Neural progenitor cell (in vitro differentiated cells): ENCODE measurements at places on chromosomes 13 and 19.
A peak's percentile ranks its signal among the peaks of the same experiment; 100 is the strongest.

- no peak overlapping the region for H3K27ac ChIP-seq
- DNase-seq, result no peak
- no peaks in the 10 kb centered on the region for H3K36me3 ChIP-seq
- peaks cover 7% of the 10 kb centered on the region for H3K4me1 ChIP-seq
- H3K27me3 ChIP-seq, result no peaks in the 10 kb centered on the region
These were observed 11.8 kb downstream of the COL4A2 start for GRCh38 chr13:110318920-110319319.

DNA sequence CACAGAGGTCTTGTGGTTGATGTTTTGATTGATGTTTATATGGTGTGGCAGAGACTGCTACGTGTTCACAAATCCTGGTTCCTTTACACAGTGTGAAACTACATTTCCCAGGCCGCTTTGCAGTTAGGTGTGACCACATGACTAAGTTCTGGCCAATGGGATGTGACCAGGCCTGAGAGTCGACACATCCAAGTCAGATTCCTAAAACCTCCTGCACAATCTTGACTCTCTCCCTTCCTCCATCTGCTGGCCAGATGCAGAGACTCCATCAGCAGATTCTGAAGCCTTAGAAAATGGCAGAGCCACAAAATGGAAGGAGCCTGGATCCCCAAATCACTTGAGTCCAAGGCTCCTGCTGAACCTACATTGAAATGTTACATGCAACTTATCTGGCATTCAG is 12.6 kb downstream of the CD37 start:
- H3K27me3 ChIP-seq, result no peaks in the 10 kb centered on the region
- peaks cover 13% of the 10 kb centered on the region for H3K36me3 ChIP-seq
- DNase-seq, result peak; percentile 72

DNA sequence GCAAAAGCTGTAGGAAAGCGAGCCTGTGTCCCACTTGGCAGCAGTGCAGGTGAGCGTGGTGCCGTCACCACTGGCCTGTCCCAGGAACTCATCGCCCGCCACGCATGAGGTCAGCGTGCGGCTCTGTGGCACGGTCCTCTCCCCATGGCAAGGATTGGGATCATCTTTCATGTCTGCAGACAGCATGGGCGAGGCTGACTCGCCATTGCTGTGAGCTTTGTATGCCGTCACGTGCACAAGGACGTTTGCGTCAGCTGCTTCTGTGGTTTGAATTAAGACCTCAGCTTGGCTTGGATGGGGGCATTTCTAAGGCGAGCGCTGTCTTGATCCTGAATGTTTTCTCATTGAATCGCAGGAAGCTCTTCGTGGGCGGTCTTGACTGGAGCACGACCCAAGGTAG is 9.8 kb downstream of the DAZAP1 start:
- H3K27ac ChIP-seq, result no peak overlapping the region
- H3K4me3 ChIP-seq, result no peak overlapping the region
- H3K27me3 ChIP-seq, result no peaks in the 10 kb centered on the region
- peaks cover 9% of the 10 kb centered on the region for H3K4me1 ChIP-seq
- H3K36me3 ChIP-seq, result no peaks in the 10 kb centered on the region
- no peak for DNase-seq

DNA sequence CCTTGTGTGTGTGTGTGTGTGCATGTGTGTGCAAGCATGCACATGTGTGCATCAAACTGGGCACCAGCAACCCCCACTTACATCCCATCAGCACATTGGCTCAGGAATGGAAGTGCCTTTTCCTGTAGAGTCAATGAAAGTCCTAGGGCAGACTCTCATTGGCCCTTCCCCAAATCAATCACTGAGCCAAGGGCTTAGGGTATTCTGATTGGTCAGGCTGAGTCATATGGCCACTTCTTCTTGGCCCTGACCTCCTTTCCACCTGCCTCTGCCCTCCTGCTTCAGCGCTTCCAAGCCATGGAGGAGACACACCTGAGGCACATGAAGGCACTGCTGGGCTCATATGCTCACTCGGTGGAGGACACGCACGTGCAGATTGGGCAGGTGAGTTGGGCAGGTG is 20.9 kb downstream of the FCHO1 start:
- H3K4me3 ChIP-seq, result no peak overlapping the region
- H3K27ac ChIP-seq, result no peak overlapping the region
- H3K36me3 ChIP-seq, result no peaks in the 10 kb centered on the region
- DNase-seq, result no peak
- H3K27me3 ChIP-seq, result no peaks in the 10 kb centered on the region

GRCh38 chr19:1455336-1456120 is 5.6 kb downstream of the APC2 start:
- H3K4me3 ChIP-seq, result no peak overlapping the region
- H3K27me3 ChIP-seq, result peaks cover 90% of the 10 kb centered on the region
- no peak overlapping the region for H3K27ac ChIP-seq
- H3K36me3 ChIP-seq, result no peaks in the 10 kb centered on the region
- peak; percentile 70 for DNase-seq

DNA sequence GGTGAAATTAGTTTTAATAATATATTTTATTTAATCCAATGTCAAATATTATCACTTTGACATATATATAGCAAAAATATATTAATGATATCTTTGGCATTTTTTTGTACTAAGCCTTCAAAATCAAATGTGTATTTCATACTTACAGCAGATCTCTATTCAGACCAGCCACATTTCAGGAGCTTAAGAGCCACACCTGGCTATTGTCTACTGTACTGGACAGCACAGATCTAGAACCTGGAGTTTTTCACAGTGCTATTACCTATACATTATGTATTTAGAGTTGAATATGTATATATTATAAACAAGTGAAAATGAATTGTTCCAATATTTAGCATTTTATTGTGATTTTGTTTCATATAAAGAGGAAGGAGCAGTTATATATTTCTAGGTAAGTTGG is 486.3 kb downstream of the DIAPH3 start:
- no peak overlapping the region for H3K27ac ChIP-seq
- no peak overlapping the region for H3K4me3 ChIP-seq
- peaks cover 29% of the 10 kb centered on the region for H3K4me1 ChIP-seq
- H3K27me3 ChIP-seq, result no peaks in the 10 kb centered on the region
- no peaks in the 10 kb centered on the region for H3K36me3 ChIP-seq
- DNase-seq, result no peak

- peak; percentile 68 for DNase-seq
- H3K27me3 ChIP-seq, result peaks cover 61% of the 10 kb centered on the region
- H3K36me3 ChIP-seq, result no peaks in the 10 kb centered on the region
- no peak overlapping the region for H3K27ac ChIP-seq
These were observed 349.1 kb downstream of the LIG4 start for GRCh38 chr13:107866032-107866940.

DNA sequence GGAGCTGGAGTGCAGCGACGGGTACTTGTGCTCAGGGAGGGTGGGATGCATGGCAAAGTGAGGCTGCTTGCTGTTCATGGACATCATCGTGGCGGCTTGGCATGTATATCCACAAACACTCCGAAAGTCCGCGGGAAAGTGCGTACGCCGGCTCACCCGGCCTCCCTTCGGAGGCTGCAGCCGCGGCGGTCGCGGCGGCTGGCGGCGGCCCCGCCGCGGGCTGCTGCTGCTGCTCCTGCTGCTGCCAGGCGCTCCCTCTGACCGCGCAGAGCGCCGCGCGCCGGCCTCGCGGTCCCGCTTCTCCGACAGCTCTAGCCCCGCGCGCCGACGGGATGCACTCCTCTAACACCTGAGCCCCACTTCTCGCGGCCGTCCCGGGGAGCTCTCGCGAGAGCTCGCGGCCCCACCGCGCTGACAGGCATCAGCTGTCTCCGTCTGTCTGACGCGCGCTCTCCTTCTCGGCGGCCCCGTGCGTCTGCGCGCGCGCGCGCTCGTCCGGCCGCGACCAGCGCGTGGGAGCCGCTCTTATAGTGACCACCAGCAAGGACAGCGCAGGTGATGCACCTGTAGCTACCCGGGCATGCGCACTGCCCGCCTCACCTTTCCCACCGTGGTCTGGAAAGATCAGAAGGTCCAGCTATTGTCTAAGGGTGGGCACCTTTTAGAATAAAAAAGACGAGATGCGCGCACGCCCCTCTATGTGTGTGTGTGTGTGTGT is at the start of gene POU4F1:
TSS of gene POU4F1 (minus strand) at position 313 of the 718 bp plus-strand sequence. CDS start at position 87, 226 bp downstream.
- peaks cover 18% of the 10 kb centered on the region for H3K4me1 ChIP-seq
- peak within 1 kb of the TSS; percentile 49 for H3K4me3 ChIP-seq
- H3K36me3 ChIP-seq, result no peaks in the 10 kb centered on the region
- peaks cover 98% of the 10 kb centered on the region for H3K27me3 ChIP-seq

DNA sequence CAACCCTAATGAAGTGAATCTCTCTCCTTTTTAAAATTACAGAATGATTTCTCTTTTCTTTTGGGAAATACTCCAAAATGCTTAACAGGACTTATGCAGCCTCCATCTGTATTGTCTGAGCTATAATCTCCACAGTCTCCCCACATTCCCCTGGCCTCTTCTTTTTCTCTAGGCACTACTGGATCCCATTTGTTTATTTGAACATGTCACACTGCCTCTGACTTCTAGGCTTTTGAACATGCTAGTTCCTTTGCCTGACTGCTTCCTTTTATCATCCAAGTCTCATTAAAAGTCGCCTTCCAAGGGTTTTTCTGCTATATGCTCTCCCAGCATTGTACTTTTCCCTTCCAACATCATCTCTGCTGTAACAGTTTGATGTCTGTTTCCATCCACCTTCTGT is 548.7 kb downstream of the PCDH9 start:
- no peak overlapping the region for H3K4me3 ChIP-seq
- peak; percentile 13 for DNase-seq
- no peaks in the 10 kb centered on the region for H3K4me1 ChIP-seq
- no peak overlapping the region for H3K27ac ChIP-seq
- H3K36me3 ChIP-seq, result no peaks in the 10 kb centered on the region

DNA sequence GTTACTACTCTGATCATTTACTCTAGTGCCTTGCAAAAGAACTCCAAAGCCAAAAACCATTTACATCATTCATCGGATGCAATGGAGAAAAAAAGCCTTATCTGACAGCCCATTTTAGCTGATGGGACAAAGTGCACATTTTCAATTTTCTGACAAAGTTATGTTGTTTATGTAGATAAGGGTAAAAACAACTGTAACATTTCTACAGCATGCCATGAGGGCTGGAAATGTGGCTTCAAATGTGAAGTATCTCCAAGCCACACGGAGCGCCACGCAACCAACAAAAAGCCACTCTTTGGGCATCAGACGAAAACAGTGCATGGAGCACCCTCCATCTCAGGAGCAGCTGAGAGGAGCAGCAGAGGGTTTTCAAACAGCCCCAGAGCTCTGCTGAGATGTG is 364.6 kb upstream of the ZNF507 start:
- H3K4me1 ChIP-seq, result no peaks in the 10 kb centered on the region
- no peak for DNase-seq
- H3K36me3 ChIP-seq, result no peaks in the 10 kb centered on the region
- H3K4me3 ChIP-seq, result no peak overlapping the region

DNA sequence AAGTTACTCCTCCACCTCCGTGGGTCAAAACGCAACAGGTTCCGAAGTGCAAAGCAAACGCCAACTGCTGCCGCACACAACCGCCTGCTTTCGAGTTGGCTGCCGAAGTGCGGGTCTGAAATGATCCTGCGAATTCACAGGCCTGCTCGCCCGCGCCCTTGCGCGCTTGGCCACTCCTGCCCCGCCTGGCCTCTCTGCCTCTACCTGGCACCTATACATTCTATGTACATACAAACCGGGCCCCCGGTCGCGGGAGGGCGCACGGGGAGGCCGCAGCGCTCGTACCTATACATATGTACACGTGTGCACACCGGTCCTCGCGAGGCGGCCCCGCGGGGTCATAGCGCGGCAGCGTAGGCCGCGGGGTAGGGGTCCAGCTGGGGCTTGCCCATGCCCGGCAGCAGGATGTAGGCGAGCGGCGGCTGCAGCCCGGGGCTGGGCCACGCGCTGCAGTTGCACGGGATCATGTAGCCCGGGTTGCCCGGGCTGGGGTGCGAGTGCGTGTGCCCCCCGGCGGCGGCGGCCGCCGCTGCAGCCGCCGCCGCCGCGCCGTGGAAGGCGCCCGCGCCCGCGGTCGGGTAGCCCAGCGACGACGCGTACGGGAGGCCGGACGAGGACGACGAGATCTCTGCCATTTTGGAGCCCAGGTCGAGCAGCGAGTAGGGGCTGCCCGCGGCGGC is 1.3 kb downstream of the SOX21 start:
- H3K4me3 ChIP-seq, result peak overlapping the region; percentile 93
- no peaks in the 10 kb centered on the region for H3K27me3 ChIP-seq
- H3K4me1 ChIP-seq, result peaks cover 29% of the 10 kb centered on the region
- peak overlapping the region; percentile 100 for H3K27ac ChIP-seq
